ENCODE measurements at places on chromosomes 1 and 21.

DNA sequence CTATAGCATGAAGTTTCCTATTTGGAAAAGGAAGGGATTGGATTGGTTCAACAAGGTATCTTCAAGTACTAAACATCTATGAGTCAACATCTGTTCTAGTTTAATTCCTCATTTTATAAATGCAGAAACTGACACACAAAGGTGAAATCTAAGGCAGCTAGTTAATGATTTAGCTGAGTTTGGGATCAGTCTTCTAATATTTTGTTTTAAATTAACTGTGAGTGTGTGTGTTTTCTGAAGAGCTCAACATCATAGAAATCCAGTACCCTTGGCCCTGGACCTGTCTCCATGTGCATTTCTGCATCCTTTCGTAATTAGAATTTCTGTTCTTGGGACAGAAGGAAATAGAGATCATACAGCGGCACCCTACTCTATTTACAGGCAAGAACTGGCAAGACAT, 105.9 kb downstream of the RGS2 start:
- no peak for DNase-seq

DNA sequence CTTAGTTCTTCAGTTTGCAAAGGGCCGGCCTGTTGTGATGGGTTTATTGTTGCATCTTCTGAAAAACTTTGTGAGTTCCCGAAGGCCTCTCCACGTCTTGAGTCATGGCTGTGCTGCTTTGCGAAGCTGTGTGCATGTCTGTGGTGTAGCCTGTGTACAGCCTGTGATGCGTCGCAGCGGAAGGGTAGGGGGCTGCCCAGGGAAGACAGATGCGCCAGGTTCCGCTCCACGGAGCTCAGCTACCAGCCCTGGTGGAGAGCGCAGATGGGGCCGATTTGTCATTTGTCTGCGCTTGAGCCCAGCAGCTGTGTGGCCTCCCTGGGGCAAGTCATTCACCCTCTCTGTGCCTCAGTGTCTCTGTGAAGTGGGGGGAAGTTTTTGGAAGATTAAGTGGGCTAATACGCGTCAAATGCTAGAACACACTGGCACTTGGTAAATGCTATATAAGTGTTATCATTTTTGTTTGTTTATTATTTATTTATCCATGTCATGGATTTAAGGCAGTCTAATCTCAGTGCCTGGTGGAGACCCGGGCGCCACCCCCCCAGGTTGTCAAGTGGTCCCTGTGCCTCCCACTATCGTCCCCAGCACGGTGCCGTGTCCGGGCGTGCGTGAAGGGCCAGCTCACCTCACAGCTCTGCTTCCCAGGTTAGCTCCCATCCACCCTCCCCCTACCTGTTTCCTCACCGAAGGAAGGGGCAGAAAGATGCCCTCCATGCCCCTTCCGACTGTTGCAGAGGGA, 8.4 kb downstream of the PDE9A start:
- no peak for DNase-seq

DNA sequence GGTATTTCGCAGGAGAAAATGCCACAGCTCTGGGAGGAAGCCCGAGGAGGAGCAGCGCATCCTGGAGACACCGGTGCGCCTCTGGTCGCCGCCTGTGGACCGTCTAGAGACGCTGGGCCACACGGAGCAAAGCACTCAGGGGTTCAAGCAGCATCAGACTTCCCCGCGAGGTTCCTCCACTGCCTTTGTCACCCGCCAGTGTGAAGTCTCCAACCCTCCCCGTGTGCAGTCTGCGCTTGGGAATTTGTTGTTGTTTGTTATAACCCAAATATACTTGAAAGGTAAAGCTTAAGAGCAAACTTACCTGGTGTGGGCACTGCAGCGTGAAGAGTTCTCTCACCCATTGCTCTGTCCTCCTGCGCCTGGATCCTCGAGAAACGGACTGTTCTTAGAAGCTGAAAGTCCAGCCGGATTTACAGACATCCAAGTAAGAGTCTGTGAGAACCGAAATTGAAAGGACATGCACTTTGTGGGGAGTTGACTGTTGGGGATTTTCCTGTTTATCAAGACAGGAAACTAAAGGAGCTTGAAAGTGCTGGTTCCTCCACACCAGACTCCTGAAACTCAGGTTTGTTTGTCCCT, at the start of gene GBP4:
TSS of gene GBP4 (minus strand) at position 452 of the 582 bp plus-strand sequence. CDS start at position 344, 108 bp downstream.
- no peak for DNase-seq

DNA sequence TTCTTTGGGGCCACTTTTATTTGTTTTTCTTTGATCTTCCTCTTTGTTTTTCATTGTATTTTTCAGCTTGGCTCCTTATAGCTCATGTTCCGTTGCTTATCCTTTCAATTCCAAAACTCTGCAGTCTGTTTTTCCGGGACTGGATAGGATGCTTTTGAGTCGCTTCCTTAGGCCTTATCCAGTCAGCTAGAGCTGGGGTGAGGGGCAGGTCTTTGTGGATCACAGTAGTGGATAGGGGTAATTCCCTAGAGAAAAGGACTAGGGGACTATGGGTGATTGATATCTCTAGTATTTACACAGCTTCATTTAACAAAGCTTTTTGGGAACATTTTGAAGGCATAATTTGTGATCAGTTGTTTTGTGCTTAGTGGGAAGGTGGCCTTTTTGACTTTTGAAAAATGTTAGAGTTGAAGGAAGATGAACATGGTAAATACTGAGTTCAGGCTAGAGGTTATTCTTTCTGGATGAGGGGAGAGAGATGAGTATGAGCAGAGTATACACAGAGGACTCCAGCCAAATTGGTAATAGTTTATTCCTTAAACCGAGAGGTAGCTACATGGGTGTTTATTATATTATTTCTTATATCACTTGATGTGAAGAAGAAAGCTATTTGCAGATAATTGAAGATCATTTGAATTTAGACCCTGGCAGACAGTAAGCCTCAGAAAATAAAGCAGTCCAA, 22.5 kb downstream of the CEP350 start:
- DNase-seq: no peak

DNA sequence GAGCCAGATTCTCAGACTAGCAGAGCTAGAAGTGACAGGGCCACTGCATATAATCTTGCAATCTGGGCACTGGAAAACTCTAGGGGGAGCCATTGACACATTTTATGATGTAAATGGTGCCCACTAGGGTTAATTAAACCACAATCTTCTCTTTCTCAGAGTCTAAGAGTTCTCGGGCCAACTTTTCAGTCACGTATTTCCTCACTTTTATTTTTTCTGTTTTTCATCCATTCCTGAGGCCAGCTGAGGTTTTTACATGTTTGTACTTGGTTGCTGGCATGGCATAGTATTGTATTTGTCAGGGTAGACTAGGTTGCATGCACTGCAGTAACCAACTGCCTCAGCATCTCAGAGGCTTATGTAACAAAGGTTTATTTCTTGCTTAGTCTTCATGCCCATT, 138.2 kb downstream of the ZNF326 start:
- peak; percentile 62 for DNase-seq

DNA sequence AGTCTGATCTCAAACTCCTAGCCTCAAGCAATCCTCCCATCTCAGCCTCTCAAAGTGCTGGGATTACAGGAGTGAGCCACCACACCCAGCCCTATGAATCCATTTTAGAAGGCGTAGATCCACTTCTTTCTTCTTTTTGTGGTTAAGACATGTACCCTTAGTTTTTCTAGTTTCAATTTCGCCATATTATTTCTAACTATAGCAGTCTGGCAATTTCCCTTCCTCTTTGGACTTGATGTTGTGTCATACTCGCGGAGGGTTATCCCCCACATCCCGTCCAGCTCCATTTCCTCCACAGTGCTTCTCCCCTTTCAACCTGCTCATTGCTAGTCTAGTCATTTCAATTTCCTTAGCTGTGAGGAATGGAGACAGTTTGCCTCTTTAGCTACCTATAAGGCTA, 5.2 kb upstream of the LRRC8D start:
- no peak for DNase-seq

GRCh38 chr1:43945674-43946235, 995 bp upstream of the IPO13 start:
- no peak for DNase-seq

DNA sequence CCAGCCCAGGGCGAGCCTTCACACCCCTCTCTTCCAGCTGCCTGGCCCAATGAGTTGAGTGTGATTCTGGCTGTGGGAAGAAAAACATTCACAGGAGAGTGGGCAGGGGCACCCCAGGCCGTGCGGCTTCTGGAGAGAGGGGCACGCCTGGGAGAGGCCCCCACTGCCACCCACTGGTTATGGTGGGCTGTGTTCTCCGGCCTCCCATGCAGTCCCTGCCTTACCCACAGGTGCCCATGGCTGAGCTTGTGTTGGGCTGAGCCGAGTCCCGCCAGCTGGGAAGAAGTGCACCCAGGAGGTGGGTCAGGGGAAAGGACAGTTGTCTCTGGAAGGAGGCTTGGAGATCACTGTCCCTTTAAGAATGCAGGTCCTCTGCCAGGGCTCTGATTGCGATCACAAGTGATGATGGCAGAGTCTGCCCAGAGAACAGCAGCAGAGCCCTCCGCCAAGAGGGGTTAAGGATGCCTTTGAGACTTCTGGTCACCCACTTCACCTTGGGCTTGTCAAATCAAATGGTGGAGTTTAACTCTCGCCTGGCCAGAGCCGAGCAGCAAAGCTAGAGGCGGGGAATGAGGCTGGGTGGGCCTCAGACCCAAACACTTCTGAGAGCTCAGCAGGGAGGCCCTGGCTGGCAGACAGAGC, 124.7 kb upstream of the ARHGEF16 start:
- DNase-seq: no peak

- DNase-seq: no peak
These were observed 10.4 kb downstream of the COL18A1 start for GRCh38 chr21:45415188-45415942.

- DNase-seq: no peak
These were observed 5.4 kb downstream of the ARTN start for GRCh38 chr1:43938892-43939587.

DNA sequence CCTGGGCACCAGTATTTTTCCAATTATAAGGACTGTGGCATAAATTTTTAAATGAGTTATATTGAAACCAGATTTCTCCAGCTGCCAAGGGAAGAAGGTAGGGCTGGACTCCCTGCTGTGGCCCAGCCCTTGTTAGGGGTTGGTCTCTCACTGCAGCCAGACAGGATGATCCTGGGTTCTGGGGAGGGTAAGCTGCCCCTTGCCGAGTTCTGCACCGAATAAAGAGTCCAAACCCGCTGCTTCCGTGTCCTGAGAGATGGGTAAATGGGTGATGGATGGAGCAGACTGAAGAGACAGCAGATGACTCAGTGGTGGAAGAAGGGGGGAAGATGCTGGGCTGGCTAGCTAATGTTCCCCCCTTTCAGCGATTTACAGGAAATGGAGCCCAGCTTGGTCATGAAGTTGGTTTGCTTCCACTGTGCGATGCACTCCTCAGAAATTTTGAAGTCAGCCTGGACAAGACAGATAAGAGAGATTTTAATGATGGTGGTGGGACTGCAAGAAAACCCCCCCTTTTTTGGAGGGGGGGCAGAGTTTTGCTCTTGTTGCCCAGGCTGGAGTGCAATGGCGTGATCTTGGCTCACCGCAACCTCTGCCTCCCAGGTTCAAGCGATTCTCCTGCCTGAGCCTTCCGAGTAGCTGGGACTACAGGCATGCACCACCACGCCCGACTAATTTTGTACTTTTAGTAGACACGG, 41.4 kb downstream of the YARS1 start:
- no peak for DNase-seq

- DNase-seq: no peak
These were observed 395.7 kb downstream of the BRINP2 start for GRCh38 chr1:177566495-177566894.

DNA sequence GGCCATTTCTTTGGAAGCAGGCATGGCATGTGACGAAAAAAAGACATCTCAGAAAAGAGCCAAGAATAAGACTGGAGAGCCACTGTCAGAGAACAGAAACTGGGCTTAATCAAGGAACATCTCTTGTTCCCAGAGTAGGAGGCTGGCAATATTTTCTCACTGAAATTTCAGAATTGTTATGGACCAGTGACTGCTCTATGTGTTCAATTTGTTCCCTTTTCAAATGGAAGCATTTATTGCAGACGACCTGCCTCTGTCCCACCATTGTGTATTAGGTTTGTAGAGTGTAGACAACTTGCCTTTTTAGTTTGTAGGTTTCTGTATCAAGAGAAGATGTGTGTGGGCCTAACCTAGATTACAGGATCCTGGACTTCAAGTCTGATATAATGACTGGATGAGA, 18.7 kb downstream of the PSMG1 start:
- no peak for DNase-seq

DNA sequence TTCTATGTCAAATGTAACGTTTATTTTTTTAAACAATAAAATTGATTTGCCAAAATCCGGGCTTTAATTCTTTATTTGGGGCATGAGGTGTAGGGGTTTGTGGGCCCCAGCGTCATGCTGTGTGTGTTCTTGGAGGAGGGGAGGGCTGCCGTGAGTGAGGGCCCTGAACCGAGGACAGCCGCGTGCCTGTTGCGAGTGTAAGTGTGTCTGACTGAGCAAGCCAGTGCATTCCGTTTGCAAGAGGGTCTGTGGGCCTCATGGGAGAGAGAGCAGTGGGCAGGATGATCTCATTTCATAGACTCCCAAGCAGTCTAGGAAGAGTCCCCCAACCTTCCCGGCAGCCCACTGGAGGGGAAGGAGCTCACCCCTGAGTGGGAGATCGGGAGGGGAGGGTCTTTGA, 21.4 kb upstream of the SPSB1 start:
- no peak for DNase-seq

- DNase-seq: peak; percentile 11
These were observed 12.0 kb upstream of the PLA2G5 start for GRCh38 chr1:20057886-20058420.

GRCh38 chr1:24110642-24111261, 1.2 kb downstream of the MYOM3 start:
- no peak for DNase-seq

DNA sequence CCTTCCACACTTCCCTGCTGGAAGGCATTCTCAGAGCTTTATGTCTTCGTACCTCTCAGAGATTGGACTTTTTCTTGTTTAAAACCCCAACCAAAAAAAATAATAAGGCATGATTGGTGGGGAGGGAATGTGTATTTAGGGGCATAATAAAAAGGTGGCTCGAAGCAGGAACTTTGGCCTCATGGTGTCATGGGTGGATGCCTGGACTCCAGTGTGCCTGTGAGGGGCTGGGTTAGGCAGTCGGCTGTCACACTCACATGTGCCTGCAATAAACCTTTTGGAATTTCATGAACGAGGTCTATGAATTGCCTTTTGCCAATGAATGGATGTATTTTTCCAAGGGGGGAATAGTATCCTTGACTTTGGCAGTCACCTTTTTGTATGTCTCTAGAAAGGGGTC, 131.3 kb downstream of the EDEM3 start:
- DNase-seq: no peak

GRCh38 chr1:4075436-4076225, 175.6 kb upstream of the C1orf174 start:
- DNase-seq: no peak

GRCh38 chr1:56578138-56578962, 1.0 kb downstream of the PLPP3 start:
- no peak for DNase-seq
